SHP77 treated with DMSO at 0.1 percent for 48 hours (cell line): ENCODE measurements at places on chromosomes 13 and 19.

GRCh38 chr19:39546599-39546998 lies 6.6 kb upstream of the EID2 start:
- DNase-seq, result no peak

- DNase-seq, result peak; percentile 85
Measured at GRCh38 chr19:9323557-9323918, 441 bp upstream of the ZNF559 start.

DNA sequence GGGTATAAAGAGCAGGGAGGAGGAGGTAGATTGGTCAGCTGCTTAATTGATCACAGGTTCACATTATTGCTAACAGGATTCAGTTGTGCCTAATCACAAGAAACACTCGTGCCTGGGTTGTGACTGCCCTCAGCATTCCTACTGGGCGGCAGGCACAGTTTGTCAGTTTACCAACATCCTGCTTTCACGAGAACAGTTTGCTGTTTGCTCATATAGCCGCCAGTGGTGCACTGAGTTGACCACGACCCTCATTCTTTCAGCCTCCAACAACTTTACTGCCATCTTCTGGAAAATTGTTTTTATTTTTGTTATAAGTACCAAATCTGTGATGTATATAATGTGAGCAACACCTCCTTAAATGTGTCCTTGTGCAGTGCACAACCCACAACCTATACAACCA lies 16.2 kb upstream of the IFT88 start:
- DNase-seq, result no peak

- DNase-seq, result no peak
Measured at GRCh38 chr19:38920602-38921419, 8.8 kb upstream of the CCER2 start.

DNA sequence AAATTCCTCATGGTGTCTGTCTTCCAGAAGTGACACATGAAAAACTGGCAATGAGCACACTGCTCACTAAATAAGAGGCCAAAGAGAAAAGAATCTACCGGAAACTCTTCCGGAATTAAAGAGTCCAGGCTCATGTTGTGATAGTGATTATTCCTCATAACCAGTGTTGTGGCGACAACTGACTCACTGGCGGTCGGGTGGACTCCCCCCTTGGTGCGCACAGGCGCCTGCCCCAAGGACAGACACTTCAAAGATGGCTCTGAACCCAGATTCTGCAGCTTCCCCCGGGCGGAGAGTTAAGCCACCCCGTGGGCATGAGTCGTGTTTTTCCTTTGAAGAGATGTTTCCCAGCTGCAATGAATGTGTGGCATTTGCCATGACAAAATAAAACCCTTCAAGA lies 10.3 kb downstream of the IL17D start:
- DNase-seq, result no peak

- no peak for DNase-seq
Measured at GRCh38 chr19:12995596-12996405, 526 bp downstream of the NFIX start.

GRCh38 chr13:78593652-78594455 lies 9.5 kb downstream of the POU4F1 start:
- DNase-seq, result no peak

GRCh38 chr19:13430790-13431582 lies 75.3 kb downstream of the CACNA1A start:
- no peak for DNase-seq

DNA sequence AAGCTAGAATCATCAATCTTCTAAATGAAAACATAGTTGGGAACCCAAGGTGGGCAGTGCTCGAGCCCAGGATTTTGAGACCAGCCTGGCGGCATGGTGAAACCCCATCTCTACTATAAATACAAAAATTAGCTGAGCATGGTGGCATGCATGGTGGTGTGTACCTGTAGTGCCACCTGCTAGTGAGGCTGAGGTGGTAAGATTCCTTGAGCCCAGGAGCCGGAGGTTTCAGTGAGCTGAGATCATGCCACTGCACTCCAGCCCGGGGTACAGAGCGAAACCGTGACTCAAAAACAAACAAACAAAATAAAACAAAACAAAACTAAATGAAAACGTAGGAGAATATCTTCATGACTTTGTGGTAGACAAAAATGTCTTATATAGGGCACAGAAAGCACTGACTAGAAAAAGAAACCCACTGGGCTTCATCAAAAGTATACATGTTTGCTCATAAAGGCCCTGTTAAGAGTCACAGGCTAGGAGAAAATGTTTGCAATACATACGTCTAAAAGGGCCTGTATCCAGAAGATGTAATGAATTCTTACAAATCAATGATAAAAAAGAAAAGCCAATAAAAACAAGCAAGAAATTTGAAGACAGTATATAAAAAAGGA lies 353.6 kb downstream of the FGF9 start:
- DNase-seq, result no peak

DNA sequence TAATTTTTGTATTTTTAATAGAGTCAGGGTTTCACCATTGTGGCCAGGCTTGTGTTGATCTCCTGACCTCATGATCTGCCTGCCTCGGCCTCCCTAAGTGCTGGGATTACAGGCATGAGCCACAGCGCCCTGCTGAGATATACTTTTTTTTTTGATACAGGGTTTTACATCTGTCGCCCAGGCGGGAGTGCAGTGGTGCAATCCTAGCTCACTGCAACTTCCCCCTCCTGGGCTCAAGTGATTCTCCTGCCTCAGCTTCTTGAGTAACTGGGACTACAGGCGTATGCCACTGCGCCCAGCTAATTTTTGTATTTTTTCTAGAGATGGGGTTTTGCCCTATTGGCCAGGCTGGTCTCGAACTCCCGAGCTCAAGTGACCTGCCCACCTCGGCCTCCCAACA lies 2.0 kb downstream of the COLGALT1 start:
- no peak for DNase-seq

- DNase-seq, result no peak
Measured at GRCh38 chr19:41434450-41434849, 5.3 kb downstream of the DMAC2 start.

DNA sequence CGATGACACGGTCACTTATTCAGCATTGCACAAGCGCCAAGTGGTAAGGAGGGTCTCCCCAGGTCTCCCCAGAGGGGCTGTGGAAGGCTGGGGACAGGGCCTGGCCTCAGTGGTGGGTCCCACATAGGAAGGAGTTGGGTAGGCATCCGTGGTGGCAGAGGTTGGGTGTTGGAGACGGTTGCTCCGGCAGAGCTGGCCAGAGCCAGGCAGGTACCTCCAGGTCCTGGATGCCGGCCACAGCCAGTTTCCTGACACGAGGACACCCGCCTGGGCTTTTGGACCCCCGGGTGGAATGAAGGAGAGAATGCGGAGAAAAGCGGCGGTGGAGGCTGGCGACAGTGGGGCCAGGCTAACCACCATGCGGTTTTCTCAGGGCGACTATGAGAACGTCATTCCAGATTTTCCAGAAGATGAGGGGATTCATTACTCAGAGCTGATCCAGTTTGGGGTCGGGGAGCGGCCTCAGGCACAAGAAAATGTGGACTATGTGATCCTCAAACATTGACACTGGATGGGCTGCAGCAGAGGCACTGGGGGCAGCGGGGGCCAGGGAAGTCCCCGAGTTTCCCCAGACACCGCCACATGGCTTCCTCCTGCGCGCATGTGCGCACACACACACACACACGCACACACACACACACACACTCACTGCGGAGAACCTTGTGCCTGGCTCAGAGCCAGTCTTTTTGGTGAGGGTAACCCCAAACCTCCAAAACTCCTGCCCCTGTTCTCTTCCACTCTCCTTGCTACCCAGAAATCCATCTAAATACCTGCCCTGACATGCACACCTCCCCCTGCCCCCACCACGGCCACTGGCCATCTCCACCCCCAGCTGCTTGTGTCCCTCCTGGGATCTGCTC lies 1.3 kb upstream of the FFAR1 start:
- no peak for DNase-seq

DNA sequence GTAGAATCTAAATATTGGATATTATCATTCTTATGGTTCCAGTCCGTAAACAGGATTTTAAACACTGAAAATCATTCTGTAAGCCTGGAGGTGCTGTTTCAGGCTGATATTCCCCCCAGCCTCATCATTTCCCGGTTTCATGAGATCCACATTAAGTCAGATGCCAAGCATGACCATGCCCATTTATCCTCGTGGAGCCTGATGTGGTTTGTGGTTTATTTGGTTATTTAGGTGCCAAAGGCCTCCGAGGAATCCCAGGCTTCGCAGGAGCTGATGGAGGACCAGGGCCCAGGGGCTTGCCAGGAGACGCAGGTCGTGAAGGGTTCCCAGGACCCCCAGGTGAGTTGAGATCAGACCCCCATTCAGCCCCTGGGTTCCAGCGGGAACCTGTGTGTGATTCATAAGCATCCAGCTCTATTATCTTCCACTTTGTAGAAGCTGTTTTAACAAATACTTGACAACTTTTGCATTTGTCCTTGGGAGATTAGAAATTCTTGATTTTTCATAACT lies 92.5 kb downstream of the RAB20 start:
- DNase-seq, result no peak

DNA sequence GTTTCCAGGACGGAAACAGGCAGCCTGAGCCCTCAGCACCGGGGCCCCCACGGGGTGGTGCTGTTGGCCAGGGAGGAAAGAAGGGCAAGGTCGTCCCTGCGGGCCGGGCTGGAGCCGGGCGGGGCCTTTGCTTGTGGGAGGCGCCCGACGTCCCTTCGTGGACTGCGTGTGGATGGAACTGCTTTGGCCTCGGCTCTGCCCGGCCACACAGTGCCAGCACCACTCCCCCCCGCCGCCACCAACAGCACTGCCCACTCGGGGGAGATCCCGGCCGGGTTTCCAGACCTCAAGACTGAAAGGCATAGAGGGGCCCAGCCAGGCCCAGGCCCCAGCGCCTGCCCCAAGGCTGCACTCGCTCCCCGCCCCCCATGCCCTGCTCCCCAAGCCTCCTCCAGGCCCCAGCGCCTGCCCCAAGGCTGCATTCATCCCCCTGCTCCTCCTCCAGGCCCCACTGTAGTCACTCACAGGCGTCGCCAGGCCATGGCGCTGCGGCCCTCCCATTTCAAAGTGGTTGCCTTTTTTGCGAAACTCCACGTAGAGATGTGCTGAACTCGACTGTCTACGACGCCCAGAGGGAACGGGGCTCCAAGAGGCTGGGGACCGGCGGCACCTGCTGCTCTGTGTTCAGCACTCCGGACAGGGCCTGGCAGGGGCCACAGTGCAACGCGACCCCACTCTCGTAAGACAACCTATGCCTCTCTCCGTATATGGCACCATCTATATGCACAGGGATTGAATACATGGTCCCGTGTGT lies 22.5 kb downstream of the C13orf46 start:
- DNase-seq, result peak; percentile 37

DNA sequence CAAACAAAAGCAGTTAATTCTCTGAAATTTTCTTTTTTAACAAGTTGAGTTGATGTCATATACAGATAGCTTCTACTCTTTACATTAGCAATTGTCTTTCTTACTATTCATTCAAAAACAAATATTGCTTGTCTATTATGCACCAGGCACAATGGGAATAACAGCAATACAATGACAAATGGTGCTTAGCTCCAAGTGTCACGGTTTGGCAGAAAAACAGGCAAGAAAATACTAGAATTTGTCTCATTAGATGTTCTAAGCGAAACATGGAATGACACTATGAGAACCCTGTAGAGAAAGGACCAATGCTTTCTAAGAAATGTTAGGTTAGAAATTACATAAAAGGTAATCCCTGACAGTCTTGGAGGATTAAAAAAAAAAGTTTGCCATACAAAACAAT lies 187.6 kb downstream of the PCDH9 start:
- no peak for DNase-seq

- no peak for DNase-seq
Measured at GRCh38 chr13:51848674-51849073, 3.7 kb upstream of the TMEM272 start.

GRCh38 chr13:110070511-110071120 lies 236.3 kb downstream of the COL4A1 start:
- no peak for DNase-seq

GRCh38 chr19:42471554-42472249 lies 29.0 kb upstream of the CXCL17 start:
- no peak for DNase-seq

DNA sequence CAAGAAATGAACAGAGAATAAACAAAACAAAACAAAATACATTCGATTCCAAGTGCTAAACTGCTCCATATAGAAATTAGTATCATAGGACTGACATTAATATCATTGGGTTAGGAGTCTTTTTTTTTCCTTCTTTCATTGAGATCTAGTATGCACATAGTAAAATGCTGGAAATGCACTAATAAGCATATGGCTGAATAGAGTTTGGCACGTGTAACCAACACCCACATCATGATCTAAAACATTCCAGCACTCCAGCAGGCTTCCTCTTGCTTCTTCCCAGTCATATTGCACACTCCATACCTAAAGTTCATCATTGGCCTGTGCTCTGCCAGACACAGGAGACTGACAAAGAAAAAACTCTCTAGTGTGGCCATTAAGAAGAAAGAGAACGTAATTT lies 117.5 kb downstream of the POU4F1 start:
- DNase-seq, result no peak

DNA sequence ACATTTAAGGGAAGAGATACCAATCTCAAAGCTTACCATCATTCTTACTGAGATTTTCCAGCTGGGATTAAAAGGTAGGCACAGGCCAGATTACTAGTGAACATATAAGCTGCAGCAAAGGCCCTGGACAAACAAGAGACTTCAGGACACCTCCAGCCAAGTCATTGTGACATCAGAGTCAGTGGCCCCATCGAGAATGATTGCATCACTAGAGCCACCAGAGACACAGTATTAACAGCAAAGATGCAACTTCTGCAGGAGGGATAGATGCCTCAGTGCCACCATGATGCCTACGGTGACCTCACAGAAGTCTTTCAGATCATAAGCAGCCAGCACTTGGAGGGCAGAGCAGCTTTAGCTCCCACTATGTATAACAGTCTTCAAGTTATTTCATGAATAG lies 8.6 kb downstream of the RUBCNL start:
- no peak for DNase-seq

- no peak for DNase-seq
Measured at GRCh38 chr19:40774916-40775631, at the start of gene MIA. TSS of gene MIA (plus strand) at chr19:40775521. CDS start at chr19:40775543, 22 bp downstream.

DNA sequence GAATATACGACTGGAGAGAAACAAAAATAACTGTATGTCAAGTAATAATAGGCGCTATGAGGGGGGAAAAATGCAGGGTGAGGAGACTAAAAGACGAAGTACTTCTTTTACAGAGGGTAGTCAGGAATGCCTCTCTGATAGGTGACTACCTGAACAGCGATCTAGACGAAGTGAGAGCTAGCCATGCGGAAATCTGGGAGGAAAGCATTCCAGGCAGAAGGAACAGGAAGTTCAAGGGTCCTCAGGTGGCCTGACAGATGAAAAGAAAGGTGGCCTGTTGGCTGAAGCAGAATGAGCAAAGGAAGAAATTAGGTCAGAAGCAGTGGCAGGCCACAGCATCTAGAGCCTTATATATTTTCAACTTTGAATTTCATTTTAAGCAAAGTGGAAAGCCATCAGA lies 13.3 kb downstream of the ZDHHC20 start:
- DNase-seq, result no peak

- DNase-seq, result no peak
Measured at GRCh38 chr19:20154636-20155035, 12.4 kb upstream of the ZNF486 start.
